GM06990 (cell line): ENCODE measurements at places on chromosomes 1 and 21.
A peak's percentile ranks its signal among the peaks of the same experiment; 100 is the strongest.

DNA sequence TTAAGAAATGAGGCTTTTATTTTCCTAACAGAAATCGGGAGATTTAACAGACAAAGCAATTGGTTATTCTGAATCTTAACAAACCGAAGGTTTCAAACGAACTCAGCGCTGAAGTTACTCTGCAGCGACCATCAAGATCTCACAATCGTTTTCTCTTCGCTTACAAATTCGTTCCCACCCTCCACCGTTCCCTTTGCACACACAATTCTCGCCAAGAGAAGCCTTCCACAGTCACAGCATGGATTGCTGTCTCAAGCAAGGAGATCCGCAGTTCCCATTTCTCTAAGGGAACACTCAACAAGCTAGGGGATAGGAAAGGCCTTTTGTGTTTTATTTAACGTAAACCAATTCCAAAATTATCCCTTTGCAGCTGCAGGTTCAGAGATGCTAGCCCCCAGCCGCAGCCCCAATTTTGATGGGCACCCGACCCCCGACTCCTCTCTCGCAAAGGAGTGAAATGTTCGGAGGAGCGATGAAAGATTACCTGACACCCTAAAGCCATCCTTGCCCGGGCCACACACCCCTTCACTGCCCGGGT, 755 bp downstream of the FBXO42 start:
- no peak for DNase-seq

- no peak for DNase-seq
Observed at GRCh38 chr1:210505601-210506496, 177.1 kb downstream of the HHAT start.

GRCh38 chr1:4379451-4380175, 274.8 kb upstream of the AJAP1 start:
- DNase-seq: no peak

- no peak for DNase-seq
Observed at GRCh38 chr1:9890224-9890731, 19.8 kb downstream of the CTNNBIP1 start.

DNA sequence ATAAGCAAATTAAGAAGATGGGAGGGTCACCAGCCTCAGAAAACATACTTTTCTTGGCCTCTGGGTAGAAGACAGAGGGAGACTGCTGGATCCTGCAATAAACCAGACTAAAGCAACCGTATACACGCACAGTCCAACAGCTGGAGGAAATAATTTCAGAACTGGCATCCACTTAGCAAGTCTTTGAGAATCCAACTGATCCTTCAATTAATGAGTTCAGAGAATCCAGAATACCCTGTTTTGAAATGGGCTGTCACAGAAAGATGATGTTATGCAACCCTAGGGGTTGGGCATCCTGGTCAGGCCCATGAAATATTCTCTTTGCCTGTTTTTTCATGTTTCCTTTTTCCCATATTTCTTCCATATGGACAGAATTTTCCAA, 134.0 kb upstream of the MAGI3 start:
- no peak for DNase-seq

GRCh38 chr21:33981391-33982101, 65.9 kb upstream of the ATP5PO start:
- no peak for DNase-seq

DNA sequence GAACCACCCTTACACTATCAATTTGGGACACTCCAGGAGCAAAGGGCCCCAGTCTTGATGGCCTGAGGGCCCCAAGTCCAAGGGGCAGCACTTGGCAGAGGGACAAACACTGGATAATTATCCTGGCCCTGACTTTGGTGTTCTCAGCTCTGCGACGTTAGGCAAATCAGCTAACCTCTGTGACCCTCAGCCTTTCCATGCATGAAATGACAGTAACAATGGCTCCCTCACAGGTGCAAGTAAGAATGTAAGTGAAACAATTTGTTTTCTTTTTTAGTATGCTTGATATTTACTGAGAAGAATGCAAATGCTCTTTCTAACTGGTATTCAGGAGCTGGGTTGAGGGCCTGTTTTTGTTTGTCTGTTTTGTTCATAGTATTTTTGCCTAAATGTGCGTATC, 61.6 kb upstream of the PRDX6 start:
- DNase-seq: peak; percentile 79

DNA sequence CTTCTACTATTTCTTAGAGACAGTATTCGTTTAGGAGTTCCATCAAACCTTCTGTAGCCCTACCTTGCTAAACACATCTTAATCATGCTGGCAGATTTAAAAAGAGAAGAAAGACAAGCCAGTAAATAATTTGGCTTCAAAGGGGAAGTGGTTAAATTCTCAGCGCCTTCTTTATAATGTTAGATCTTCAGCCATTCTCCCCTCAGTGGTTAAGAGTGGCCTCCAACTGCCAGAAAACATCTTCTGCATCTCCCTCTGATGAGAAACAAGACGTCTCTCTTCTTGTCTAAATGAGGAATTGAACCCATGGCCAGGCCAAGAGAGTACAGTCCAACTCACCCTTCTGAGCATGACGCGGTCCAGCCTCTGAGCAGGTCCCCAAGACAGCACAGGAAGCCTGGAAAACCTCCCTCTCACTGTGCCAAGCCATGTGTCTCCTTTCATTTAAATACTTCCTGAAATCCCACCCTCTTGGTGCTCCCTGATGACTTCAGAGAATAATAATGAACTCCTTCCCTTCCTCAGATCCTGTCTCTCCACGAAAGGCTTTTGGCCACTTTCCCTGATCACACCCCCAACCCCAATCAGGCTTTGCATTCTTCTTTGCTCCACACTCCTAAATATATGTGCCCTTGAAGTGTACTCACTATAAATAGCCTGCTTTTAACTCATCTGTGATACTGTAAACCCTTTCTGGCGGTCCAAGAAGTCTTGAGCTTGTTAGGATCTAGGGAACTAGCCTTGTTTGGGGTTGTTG, 16.4 kb upstream of the LRRC52 start:
- no peak for DNase-seq

DNA sequence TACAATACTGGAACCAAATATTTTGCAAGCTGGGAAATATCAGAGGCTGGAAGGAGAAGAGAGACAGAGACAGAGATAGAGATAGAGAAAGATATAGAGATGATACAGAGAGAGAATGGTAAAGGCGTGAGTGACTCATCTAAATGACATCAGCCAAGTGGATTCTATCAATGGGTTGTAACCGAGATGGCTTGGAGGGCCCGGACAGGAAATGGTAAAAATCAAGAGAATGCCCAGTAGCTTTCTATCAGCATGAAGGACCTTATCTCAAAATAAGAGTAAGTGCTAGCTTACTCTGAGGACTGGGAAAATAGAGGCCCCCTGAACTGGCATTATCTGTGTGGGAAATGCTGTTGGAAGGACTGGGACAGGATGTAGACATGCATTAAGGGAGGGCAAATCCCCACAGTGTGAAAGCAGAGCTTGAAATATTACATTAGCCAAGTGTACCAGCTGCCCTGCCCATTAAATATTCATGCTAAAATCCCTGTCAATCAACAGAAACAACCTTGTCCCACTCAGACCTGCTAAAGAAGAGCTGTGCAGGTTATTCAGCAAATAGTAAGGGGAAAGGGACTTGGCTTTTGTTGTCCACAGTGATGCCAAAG, 76.6 kb upstream of the ZNF644 start:
- DNase-seq: no peak

GRCh38 chr1:27862671-27863537, 9.4 kb upstream of the THEMIS2 start:
- peak; percentile 52 for DNase-seq

GRCh38 chr1:23980728-23981070, 572 bp upstream of the SRSF10 start:
- peak; percentile 71 for DNase-seq

- no peak for DNase-seq
Observed at GRCh38 chr1:180137776-180138175, 16.9 kb upstream of the QSOX1 start.

- no peak for DNase-seq
Observed at GRCh38 chr1:2373551-2374251, 17.7 kb downstream of the MORN1 start.

- DNase-seq: no peak
Observed at GRCh38 chr1:15957221-15958095, 18.4 kb downstream of the ZBTB17 start.
